ENCODE measurements at places on chromosomes 1 and 21.

GRCh38 chr1:13818926-13819325 is 118.9 kb downstream of the PRDM2 start:
- no peak for DNase-seq

- no peak for DNase-seq
Observed at GRCh38 chr21:37528150-37528937, 161.8 kb downstream of the DYRK1A start.

DNA sequence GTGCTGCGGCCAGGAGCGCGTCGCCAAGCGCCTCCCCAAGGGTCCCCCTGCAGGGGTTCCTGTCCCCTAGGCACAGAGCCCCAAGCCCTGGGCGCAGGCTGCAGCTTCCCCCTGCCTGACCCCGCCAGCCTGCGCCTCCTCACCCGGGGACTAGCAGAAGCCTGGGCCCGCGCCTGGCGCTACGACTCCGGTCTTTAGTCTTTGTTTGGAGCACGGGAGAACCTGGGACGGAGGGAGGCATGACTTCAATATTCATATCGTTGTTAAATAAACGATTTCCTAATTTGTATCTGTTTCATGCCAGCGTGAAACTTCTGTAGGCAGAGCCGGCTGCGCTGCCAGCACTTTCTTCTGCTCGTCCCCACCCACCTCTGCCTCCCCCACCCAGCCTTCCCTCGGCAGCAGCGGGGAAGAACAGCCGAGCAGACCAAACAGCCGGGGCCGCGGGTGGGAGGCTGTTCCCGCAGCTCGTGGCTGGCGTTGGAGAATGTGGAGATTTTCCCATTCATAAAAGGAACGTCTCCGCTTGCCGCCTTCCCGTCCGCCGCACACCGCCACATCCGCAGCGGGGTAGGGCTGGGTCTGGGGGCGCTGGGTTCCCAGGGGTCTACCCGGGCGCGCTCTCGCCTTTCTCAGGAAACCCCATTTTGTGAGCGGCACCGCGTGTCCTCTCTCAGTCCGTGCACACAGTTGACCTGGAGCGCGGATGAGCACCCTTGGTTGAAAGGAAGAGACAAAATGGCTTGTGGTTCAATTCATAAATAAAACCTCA is 777 bp upstream of the TRIM67 start:
- DNase-seq: no peak

DNA sequence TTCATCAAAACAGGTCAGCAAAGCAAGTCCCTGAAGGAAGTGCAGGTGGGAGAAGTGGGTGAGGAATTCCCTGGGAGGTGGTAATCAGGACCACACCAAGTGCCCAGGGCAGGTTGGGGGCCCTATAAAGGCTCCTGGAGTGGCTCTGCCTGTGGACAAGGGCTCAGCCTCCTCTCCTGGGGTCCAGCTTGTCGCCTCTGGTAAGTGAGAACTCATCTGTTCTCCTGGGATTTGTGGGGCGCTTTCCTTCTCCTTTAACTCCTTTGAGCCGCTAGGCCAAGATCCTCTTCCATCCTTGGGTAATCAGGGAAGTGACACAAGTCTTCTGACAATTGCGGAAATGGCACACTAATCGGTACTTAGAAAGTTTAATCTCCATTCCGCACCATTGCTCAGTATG is at the start of gene SPRR4:
TSS of gene SPRR4 (plus strand) at position 154 of the 400 bp plus-strand sequence. CDS start 1,243 bp downstream, outside the sequence.
- no peak for DNase-seq

DNA sequence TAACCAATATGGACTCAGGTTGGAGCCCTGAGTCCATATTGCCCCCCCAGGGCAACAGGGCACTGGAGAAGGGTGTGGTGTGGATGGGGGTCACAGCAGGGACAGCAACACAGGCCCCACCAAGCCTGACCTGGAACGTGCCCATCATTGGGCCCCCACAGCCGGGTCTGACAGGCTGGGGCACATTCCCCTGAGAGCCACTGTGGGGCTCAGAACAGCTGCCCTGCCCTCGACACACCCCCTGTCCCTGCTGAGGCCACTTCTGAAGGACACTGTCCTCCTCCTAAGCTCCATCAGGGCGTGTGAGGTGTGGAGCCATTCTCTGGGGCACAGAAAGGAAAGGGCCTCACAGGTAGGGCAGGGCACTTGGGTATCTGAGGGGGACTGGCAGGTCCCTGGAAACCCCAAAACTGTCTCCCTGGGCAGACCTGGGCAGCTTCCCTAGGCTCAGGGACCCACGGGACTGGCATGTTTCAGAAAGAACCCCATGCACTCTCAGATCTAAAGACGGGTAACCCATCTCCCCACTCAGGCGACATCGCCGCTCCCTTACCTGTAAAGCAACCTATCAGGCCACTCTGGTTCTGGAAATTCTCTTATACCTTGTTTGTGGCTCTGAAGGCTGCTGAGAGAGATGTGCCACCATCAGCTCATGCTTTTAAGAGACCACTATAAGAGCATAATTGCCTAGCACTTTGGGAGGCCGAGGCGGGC is 95.5 kb downstream of the DMRTB1 start:
- DNase-seq: no peak

- no peak for DNase-seq
Observed at GRCh38 chr1:232816324-232816723, 11.1 kb downstream of the MAP10 start.

GRCh38 chr1:231497629-231498152 is 30.8 kb upstream of the TSNAX start:
- DNase-seq: no peak

DNA sequence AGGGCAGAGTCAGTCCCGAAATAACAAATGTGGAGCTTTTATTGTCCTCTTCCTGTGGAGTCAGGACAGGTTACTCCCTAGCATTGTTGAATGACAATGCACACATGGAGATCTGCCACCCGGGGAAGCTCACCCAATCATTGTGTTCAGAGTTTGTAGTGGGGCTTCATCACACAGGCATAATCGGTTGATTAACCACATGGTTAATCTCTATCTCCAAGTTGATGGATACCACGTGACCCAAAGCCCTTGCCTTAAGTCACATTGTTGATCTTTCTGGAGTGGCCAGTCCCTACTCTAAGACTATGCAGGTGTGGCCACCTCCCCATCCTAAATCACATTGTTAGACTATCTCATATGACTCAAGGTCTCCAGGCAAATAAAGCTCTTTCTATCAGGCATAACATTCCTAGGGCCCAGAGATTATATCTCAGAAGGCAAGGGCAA is 2.6 kb upstream of the C1orf141 start:
- DNase-seq: no peak

GRCh38 chr1:89701746-89702241 is 68.9 kb downstream of the LRRC8C start:
- peak; percentile 23 for DNase-seq

DNA sequence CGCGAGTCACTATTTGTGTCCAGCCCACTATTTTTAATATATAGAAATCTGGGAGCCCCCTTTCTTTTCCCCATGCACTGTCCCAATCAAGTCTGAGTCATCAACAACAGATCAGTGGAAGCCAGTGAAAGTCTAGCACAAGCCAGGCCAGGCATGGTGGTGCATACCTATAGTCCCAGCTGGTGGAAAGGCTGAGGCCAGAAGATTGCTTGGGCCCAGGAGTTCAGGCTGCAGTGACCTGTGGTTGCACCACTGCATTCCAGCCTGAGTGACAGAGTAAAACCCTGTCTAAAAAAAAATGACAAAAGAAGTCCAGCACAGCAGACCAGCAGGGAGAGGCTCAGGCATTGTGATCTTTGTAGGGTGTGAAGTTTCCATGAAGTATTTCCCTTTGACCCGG is 9.0 kb upstream of the RPL5 start:
- DNase-seq: no peak

DNA sequence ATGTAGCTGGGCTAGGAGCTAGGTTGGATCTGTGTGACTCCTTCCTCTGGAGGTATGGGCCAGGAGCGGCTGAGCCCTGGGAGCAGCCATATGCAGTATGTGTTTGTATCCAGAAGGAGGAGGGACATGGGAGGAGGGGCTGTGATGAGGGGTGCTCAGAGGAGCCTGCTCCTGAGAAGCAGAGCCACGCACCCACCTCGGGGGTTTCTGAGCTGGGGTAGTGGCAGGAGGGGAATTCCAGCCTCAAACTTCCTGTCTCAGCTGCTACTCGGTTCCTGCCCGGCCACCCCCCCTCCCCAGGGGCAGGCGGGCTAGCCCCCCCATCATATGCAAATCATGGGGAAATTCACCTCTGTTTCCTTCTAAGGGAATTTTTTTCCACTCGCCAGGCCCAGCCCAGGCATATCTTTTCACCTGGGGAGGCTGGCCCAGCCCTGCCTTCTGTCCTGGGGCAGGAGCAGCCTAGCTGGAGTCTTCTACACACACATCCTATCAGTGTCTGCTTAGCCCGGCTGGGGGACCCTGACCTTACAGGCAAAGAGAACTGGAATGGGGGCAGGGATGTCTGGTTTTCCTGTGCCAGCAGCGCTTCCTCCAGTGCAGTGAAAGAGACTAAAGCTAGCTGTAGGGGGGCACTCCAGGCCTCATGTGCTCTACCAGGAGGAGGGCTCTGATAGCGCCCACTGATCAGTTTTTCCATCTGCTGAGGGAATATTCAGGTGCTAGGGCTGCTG is 3.0 kb downstream of the ZC3H12A start:
- peak; percentile 80 for DNase-seq

DNA sequence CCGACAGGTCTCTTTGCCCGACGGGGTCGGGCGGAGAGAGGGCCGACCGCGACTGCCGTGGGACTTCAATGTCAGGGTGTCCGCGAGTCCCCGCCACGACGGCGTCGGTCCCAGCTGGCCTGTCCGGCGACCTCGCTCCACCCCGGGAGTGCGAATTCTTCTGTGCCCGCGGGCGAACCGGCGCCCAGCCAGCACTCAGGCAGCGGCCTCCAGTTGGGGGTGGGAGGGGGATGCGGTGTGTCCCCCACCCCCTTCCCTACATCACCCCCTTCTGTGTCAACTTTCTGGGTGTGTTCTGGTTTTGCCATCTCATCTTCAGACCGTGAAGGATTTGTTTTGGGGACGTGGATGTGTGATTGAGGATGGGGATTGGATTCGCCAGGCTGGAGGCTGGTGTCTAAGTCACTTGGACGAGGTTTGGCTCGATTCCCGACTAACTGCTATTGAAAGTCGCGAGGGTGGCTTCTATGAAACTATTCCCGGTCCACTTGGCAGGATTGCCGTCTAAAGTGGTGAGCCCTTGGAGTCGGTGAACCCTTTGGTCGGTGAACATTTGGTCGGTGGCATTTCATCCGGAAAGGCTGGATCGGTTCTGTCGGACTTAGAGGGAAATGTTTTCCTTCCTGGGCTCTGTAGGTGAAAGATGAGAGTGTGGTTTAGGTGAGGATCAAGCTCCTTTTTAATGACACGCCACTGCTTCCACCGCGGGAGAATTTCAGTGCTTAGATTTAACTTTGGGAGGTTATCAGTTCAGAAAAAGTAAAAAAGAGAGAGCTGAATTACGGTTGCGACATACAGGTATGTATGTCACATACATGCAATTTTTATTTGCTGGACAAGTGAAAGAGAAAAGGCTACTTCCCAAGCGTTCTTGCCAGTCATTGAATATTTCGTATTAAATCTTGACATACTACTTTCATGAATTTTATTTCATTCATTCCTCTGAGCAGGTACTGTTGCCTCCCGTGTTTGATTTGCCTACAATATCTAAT is 771 bp downstream of the ABCD3 start:
- no peak for DNase-seq

- no peak for DNase-seq
Observed at GRCh38 chr1:234667600-234668576, 57.9 kb upstream of the IRF2BP2 start.

DNA sequence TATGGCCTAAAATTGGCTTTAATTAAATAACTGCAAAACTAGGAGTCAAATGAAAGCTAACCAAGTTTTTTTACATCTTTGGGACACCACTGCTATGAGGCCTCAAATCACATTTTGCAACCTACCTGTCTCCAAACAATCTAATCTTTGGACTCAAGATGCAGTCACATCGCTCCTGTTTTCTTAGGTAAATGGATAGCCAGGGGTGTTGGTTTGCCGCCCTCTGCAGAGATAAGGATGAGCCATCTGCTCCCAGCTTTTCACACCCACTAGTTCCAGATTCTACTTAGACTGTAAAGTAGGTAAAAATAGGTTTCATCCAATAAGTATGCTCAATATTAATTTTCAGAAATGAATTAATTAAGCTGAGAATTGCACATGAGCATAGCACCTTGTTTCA is 456.5 kb downstream of the KIF26B start:
- DNase-seq: no peak

- DNase-seq: no peak
Observed at GRCh38 chr1:98638185-98638584, 23.3 kb upstream of the SNX7 start.
